ENCODE measurements at places on chromosomes 5 and 9.

DNA sequence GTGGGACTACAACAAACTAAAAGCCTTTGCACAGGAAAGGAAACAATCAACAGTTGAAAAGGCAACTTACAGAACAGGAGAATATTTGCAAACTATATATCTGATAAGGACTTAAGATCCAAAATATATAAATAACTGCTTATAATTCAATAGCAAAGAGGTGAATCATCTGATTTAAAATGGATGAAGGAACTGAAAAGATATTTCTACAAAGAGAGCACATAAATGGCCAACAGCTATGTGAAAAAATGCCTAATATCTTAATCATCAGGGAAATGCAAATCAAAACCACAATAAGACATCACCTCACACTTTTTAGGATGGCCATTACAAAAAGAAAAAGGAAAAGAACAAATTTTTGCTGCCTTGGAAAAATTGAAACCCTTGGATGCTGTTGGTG is 100.4 kb downstream of the LURAP1L start:
- DNase-seq = peak; percentile 70

GRCh38 chr5:982377-983237 is 26.0 kb upstream of the NKD2 start:
- no peak for DNase-seq

DNA sequence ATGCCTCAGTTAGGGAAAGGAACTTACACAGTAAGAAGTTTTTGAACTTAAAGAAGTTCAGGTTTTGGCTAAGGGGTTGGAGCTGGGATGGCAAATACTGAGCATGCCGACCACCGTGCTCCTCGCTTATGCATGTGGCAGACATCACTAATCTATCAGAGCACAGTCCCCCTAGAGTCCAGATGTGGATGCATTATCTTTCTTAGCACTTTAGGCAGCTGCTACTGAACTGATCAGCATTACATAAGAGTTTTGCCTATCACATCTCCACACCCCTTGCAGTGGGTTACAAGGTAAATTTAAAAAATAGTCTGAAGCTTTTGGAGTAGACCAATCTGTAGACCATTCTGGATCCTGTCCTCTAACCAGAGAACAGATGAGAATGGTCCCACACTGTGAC is 22.4 kb downstream of the MACIR start:
- DNase-seq = no peak

- DNase-seq = peak; percentile 67
These were observed 111.3 kb upstream of the KCNN2 start for GRCh38 chr5:114250536-114250935.

DNA sequence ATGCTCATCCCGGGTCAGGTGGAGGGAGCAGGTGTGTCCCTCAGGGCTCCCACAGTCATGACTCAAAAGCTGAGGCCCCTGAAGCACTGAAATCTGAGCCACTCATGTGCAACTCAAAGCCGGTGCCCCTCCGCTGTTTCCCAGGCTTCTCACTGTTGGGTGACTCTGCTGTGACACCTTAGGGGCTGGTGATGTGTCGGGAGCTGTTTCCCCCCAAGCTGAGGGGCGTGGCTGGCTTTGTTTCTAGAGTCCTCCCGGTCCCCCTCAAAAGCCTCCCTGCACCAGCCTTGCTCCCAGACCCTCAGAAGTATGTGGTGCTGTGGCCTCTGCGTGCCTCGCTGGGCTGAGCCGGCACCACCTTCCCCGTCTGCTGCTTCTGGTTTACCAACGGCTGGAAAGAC is 39.7 kb downstream of the PLPP7 start:
- no peak for DNase-seq

GRCh38 chr9:105132606-105133005 is 111.8 kb upstream of the SLC44A1 start:
- DNase-seq = peak; percentile 99

GRCh38 chr9:69325409-69326212 is 596 bp downstream of the ENTREP1 start:
- DNase-seq = peak; percentile 20

- DNase-seq = peak; percentile 94
These were observed 414.1 kb downstream of the ARHGEF28 start for GRCh38 chr5:74040065-74040551.

GRCh38 chr9:19759066-19759465 is 29.8 kb downstream of the SLC24A2 start:
- DNase-seq = no peak

DNA sequence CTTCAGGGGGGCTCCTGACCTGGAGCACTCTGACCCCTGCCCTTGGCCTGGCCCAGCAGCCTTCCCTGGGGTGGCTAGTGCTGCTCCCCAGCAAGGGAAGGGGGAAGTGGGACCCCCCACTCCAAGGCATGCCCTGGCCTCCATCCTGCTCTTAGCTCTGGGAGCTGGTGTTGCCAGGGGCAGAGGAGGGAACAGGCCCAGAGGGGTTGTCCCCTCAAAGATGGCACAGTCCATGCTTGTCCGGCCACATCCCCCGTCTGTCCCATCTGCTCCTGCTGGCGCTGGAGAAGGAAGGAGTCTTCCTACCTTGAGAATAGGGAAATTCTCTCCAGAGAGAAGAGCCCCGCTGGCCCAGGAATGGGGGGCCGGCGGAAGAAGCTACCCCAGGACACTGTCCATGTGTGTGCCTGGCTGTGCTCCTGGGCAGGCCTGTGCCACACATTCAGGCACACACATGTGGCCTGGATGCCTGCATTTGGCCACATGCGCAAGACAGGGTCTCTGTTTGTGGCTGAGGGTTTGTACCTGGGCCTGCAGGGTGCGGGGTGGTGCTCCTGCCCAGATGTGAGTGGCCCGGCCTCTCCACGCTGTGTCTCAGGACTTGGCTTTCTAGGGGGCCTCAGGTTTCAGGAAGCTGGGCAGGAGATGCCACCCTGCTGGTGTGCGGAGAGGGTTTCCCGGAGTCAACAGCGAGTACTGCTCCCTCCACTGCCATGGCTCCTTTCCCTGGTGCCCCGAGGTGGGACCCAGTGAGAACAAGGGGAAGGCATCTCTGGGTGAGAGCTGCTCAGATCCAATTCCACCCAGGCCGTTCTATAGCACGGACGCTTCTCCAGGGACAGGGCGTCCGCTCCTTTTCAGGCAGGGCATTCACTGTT is 247.1 kb downstream of the PBX3 start:
- DNase-seq = no peak

- peak; percentile 51 for DNase-seq
These were observed 10.8 kb downstream of the TNFSF8 start for GRCh38 chr9:114919611-114920010.

- DNase-seq = no peak
These were observed 163.7 kb downstream of the ELAVL2 start for GRCh38 chr9:23662320-23662719.

DNA sequence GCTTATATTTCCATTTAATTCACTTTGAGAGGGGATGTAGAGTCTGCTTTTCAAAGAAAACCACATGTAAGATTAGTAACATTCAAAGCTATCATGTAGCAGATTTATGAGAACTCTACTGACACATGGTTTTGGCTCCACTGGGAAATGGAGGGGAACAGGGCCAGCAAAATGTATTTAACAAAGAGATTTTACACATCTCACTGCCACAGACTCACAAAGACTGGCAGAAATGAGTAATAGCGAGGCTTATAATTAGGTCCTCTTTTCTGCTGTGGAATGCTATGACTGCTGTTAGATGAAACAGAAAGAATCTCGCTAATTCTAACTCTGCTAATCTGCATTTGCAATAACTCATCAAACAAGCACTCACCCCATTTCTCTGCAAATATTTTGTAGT is 4.5 kb downstream of the DAP start:
- peak; percentile 86 for DNase-seq

DNA sequence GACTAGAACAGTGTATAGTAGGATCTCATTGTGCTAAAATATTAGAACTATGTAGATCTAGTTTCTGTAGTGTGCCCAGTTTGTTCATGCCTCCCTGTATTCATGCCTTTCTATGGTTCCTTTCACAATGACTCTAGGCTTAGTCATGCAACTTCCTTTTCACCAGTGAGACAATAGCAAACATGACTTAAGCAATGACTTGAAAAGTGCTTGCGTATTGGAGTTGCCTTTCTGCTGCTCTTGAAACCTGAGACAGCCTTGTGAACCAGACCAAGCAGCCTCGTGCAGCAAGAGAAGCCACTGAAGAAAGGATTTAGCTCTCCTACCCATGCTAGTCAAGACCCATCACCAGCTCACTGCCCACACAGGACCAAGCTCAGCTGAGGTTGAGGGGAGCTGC is 294.5 kb upstream of the TAS2R1 start:
- DNase-seq = peak; percentile 98

- peak; percentile 51 for DNase-seq
These were observed 21.5 kb upstream of the NFIL3 start for GRCh38 chr9:91445135-91445534.
